ENCODE measurements at places on chromosomes 12 and 14.

- DNase-seq = no peak
Observed at GRCh38 chr14:56590535-56590960, 10.9 kb downstream of the TMEM260 start.

DNA sequence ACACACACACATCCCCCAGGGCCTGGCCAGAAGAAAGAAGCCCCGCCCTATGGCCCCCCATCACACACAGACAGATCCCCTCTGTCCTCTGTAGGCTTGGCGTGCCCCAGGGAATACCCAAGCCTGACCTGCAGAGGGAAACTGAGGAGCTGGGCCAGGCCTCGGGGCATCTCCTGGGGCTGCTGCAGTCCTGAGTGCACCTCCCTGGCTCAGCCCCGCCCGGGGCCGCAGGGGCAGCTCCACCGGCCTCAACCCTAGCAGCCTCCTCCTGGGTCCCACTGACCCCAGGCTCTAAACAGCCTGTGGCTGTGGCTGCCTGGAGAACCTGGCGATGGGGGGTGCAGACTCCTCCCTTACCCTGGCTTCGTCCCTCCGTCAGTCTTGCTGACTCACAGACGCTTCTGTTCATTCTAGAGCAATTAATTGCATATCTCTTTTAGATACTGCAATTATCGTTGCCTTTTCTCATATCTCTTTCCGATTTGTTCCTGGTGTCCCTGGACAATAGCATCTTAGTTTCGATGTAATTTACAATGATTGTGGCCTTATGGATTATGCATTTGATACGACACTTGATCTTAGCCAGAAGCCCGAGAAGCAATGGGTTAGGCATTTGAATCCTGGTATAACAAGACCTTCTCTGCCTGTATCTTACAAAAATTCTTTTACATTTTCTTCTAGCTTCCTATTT, 45.8 kb upstream of the EIF5 start:
- no peak for DNase-seq

DNA sequence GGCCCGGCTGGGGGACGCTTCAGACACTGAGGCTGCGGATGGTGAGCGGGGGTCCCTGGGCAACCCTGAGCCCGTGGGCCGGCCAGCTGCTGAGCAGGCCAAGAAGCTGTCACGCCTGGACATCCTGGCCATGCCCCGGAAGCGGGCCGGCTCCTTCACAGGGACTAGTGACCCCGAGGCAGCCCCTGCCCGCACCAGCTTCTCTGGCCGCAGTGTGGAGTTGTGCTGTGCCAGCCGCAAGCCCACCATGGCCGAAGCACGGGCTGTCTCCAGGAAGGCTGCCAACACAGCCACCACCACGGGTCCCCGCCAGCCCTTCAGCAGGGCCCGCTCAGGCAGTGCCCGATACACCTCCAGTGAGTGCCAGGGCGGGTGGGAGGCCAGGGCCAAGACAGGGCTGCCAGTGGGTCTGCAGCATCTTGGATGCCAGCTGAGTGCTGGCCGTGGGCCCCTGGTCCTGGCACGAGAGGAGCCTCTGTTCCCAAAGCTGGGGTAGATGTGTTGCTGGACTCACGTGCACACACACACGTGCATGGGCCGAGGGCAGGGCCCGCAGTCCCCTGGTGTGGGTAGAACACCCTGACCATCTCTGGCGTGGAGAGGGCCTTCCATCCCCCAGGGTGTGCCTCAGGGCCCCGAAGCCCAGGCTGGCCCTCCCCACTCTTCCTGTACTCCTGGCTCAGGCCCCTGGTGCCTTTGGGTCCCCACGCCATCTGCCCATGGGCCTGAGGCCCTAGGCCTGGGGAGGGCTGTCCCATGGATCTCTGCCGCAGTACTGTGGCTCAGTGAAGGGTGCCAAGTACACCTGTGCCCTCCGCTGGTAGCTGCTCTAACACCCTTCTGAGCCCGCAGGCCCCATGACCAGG, 22.8 kb downstream of the CEP170B start:
- no peak for DNase-seq

GRCh38 chr12:110379197-110379596, 24.3 kb downstream of the ANAPC7 start:
- DNase-seq = no peak

DNA sequence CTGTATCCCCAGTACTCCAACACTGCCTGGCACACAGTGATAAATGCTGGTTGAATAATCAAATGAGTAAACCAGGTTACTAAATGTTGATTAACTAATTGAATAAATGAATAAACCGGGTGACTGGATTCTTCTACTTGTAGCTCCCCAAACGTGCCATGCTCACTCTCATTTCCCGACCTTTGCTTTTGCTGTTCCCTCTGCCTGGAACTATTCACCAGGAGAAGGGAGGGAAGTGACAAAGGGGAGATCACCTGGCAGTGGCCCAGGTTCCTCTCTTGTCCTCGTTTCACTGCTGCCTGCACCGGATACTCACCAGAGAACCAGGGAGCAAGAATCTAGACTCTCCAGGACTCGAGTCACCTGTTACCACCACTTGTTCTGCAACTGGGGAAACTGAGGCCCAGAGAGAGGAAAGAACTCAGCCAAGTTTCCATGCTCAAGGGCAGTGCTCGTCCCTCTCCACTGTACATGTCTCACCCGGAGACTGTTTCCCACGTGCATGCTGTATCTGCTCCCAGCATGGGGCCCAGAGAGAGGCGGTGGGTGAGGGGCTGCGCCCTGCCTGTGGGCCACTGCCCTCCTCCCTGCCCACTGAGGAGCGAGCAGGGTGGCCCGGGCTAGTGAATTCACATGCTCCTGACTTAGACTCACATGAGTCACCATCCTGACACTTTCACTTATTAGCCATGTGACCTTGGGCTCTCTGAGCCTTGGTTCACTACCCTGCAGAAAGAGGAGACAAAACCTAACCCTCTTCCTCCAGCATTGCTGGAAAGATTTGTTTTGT, 17.7 kb upstream of the POP5 start:
- no peak for DNase-seq

Measured in vagina (tissue), 2 donors.